ENCODE measurements at places on chromosomes 5 and 9. TPM values are rescaled to one million over a fixed set of nuclear protein-coding genes. Genes with fewer than 3 reads are reported as not detected.

GRCh38 chr9:122197882-122198281 lies 30.9 kb downstream of the LHX6 start:
- no peak for DNase-seq

- DNase-seq = no peak
These were observed 114.6 kb downstream of the FSTL4 start for GRCh38 chr5:133497608-133498348.

DNA sequence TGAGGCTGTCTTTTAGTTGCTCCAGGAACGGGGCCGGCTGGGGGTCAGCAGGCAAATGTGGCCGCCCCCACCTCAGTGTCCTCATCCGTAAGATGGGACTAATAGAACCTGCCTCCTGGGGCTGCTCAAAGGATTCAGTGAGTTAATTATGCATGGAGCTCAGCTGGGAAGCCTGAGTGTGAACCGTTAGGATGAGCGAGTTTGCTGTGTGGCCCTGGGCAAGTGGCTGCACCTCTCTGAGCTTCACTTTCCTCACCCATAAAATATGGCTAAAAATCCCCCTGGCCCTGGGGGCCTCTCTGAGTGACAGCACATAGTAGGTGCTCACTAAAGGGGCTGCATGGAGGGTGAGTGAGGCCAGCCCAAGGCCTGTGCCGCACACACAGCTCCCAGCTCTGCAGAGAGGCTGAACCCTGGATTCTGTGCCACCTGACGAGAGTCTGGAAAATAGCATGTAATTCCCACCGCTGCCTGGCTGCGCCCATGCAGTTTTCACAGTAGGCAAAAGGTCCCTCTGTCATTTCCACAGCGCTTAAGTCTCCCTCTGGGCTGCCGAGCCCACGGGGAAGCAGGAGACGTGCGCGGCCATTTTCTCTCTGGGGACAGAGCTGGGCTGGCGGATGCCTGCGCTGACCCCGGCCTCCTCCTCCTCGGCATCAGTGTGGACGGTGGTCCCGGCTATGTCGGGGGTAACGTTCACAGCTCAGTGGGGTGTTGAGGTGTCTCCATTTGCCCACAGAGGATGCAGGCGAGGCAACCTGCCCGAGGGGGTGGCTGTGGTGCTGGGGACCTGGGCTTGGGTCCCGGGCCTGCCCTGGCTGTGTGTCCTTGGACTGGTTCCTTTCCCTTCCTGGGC lies 18.2 kb downstream of the ASS1 start:
- DNase-seq = no peak

DNA sequence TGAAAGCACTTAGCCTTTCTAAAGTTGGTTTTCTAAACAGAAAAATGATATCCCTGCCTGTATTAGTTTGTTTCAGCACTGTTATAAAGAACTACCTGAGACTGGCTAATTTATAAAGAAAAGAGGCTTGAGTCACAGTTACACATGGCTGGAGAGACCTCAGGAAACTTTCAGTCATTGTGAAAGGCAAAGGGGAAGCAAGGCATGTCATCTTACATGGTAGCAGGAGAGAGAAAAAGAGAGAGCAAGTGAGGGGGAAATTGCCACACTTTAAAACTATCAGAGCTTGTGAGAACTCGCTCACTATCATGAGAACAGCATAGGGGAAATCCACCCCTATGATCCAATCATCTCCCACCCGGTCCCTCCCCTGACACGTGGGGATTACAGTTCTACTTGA lies 64.9 kb downstream of the FAM170A start:
- DNase-seq = no peak

The CCDC69 gene
- 134 TPM for polyA plus RNA-seq

The GALNT10 gene
- polyA plus RNA-seq = 27.6 TPM
